ENCODE measurements at places on chromosomes 1 and 21.

GRCh38 chr21:46552274-46552673 lies 52.6 kb downstream of the S100B start:
- no peak for DNase-seq

DNA sequence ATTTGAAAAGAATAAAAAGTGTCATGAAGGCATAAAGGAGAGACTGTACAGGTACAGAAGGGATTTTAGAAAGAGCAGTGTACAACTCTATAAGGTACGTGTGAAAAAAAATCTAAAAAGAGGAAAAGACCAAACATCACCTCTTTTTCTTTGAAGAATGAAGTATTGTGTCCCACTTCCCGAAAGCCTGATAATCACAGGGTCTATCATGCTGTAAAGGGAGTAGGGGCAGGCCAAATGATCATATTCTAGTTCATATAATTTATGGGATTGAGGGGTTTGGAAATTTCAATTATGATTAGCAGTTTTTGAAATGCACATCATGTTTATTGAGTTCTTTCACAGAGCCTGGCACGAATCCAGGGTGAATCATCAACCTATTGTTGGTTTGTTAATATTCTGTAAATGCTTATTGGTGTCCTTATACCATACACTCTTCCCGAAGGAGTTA lies 910 bp upstream of the RERE start:
- DNase-seq: peak; percentile 93

- DNase-seq: no peak
Measured at GRCh38 chr1:81597720-81598426, 202.9 kb upstream of the ADGRL2 start.

GRCh38 chr1:164765557-164765956 lies 206.6 kb downstream of the PBX1 start:
- DNase-seq: peak; percentile 83

GRCh38 chr1:39752703-39753102 lies 14.0 kb downstream of the PPIE start:
- DNase-seq: no peak

GRCh38 chr1:44903011-44903680 lies 60.1 kb upstream of the PTCH2 start:
- no peak for DNase-seq

DNA sequence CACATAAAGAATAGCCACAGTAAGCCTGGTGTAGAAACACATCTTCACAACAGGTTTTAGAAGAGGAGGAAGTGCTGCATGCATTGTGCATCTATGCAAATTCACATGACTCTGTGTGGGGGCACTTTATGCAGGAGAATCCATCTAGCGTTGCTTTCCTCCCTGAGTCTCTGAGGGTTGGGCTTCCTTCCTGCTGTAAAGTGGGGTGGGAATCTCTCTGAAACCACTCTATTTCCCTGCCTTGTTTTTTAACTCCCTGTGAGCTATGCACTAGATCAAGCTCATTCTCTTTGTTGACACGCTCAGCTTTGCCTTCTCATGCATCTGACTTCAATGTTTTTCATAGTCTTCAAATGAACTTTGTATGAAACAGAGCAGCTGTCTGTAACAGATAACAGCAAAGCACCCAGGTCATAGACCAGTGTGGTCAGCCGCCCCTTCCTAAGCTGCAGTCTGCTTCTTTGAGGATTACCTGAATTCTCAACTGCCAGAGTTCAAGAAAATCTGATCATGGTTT lies 102.7 kb upstream of the DPH5 start:
- DNase-seq: no peak

GRCh38 chr1:220710333-220710732 lies 20.2 kb downstream of the C1orf115 start:
- no peak for DNase-seq

DNA sequence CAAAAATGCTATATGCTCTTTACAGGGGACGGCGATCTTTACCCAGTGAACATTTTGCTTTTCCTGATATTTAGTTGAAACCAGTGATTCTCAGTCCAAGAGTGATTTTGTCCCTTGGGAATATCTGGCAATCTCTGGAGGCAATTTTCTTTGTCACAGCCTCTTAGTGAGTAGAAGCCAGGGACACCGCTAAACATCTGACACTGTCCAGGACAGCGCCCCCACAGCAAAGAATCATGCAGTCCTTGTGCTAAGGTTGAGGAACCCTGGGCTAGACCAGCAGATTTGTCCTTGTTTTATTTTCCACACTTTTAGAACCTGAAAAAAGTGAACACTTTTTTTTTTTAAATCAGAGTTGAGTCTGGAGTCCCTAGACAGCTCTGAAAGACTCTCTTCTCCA lies 13.1 kb downstream of the EVA1C start:
- DNase-seq: no peak

Measured in epithelial cell of esophagus (primary cell).